ENCODE measurements at places on chromosomes 1 and 21.

DNA sequence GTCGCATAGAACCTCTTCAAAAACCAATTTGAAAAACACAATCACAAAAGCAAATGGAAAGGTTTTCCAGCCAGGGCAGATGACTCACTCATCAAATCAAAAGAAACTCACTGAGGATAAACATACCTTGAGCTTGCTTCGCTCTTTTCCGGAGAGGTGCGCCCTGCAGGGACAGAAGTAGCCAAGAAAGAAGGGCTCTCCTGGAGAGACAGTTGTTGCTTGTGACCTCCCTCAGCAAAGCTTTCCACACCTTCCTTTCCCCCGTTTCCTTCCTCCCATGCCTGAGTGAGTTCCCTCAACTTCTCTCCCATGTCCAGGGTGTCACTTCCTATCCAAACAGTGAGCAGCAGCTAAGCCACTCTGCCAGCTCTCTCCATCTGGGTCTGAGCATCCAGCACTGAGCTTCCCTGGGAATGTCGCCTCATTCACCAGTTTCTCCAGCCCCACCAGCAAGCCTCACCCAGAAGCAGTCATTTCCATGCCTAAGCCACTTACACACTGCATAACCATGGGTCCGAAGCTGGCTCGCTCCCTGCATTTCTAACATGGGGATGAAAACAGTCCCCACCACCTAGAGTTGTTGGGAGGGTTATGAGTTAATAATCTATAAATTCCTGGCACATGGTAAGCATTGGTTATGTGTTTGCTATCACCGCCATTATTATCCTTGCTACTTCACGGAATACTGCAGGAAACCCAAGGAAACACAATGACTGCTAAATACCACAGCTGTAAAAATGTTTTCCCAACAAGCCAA lies 75.0 kb downstream of the PTPN14 start:
- DNase-seq: no peak

GRCh38 chr1:219882096-219882495 lies 46.3 kb downstream of the SLC30A10 start:
- DNase-seq: no peak

DNA sequence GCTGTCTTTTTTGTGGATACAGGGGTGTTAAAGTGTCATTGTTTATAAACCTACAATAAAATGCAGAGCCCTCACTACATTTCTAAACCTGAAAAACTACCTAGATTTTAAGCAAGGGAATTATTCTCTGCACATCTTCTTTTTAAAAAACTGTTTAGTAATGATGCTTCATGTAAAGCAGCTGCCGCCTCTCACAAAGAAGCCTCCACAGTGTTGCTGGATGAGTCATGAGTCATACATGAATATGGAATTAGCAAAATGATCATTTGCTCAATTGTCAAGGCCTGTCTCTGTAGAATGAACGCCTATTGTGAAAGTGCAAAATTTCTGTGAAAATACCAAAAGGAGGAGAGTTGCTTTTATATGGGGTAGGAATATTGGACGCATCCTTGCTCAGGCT lies 259.5 kb upstream of the CHRM3 start:
- DNase-seq: no peak

DNA sequence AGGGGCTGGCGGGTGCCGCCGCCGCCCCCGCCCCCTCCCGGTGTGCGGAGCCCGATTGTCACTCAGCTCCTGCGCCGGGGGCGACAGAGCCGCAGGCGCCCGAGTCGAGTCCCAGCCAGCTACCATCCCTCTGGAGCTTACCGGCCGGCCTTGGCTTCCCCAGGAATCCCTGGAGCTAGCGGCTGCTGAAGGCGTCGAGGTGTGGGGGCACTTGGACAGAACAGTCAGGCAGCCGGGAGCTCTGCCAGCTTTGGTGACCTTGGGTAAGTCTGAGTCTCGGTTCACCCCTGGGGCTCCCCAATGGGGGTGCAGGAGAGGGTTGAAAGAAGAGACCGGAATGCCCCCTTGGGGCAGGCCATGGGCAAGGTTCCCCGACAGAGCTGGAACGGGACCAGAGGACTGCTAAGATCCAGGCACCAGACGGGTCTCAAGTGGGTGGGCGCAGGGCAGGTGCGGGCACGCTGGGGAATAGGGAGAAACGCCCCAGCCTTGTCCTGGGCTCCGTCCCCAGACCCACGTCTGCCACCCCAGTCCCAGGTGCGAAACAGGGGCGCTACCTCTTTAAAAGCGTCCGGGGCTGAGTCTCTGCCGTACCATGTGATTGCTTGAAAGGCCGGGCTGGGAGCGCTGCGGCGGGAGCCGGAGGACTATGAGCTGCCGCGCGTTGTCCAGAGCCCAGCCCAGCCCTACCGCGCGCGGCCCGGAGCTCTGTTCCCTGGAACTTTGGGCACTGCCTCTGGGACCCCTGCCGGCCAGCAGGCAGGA lies at the start of gene ADORA1:
TSS of gene ADORA1 (plus strand) at position 61 of the 765 bp plus-strand sequence. CDS start 1,116 bp downstream, outside the sequence.
- no peak for DNase-seq

DNA sequence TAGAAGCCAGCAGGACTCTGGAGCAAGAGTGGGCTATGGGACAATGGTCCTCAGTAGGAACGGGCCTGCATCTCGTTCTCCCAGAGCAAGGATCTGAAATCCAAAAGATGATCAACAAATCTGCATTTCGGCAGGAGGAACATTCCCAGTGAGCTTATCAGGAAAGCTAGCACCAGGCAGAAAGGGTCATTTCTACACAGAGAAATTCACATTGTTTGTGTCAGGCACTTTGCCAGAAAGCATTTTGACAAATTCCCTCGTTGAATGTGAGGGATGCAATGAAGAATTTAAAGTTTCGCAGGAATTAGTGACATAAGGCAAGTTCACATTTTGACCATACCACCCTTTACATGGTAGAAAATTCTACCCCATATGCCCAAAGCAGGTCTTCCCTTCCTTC lies 31.6 kb upstream of the ETS2 start:
- DNase-seq: no peak
